ENCODE measurements at places on chromosomes 7 and 10.

DNA sequence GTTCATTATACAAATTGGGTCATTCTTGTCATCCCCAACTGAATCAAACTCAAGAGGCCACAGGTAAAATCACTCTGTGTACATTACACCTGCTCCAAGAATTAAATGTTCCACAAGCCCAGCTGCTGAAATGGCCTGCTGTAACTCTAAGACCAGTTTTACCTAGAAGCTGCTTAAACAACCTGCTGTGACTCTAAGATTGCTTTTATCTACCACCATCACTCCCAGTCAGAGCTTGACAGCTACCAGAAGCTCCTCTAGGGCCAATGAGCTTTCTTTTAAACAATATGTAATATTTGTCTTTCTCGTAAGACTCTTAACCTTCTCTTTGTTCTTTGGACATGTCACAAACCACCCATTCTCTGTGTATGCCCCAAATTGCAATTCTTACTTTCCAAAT, 141.8 kb upstream of the LRGUK start:
- no peak for DNase-seq

- DNase-seq: no peak
Measured at GRCh38 chr10:48332871-48333216, 26.4 kb downstream of the MAPK8 start.

DNA sequence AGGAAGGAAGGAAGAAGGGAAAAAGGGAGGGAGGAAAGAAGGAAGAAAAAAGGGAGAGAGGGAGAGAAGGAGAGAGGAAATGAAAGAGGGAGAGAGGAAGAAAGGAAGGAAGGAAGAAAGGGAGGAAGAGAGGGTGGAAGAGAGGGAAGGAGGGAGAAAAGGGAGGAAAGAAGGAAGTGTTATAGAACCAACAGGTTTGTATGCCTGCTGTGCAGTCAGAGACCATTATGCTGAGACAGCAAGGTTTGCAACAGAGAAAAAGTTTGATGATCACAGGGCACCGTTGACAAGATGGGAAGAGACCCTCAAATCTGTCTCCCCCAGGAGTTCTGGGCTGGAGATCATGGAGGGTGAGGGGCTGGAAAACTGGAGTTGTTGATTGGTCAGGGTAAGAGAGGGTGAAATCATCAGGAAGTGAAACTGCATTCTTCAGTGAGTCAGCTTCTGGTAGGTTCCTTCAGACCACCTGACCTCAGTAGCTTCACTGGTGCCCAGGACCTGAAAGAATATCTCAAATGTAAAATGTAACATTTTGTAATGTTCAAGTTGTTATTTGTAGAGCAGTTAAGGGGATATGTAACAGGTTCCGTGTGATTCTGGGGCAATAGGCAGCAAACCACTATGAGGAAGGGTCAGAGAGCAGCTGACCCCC, 76.3 kb downstream of the JCAD start:
- no peak for DNase-seq

- DNase-seq: no peak
Measured at GRCh38 chr10:121112136-121112535, 261.0 kb downstream of the WDR11 start.

DNA sequence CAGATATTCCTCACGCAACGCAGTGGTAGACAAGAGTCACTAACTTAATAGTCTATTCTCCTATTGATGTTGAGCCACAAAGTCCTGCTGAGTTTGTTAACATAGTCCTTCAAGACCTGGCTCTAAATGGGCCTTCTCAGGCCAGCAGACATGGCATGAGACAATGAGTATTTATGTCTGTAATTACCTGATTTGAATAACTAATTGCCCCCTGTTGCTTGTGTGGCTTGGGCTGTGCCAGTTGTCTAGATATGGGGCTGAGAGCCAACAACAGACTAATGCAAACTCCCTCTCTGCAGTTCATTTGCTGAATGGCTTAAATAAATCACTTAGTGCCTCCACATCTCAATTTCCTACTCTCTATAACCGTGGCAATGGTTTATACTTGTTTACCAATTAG, 65.5 kb upstream of the VWC2 start:
- DNase-seq: no peak

GRCh38 chr10:21355591-21356011, 169.9 kb downstream of the SKIDA1 start:
- no peak for DNase-seq

DNA sequence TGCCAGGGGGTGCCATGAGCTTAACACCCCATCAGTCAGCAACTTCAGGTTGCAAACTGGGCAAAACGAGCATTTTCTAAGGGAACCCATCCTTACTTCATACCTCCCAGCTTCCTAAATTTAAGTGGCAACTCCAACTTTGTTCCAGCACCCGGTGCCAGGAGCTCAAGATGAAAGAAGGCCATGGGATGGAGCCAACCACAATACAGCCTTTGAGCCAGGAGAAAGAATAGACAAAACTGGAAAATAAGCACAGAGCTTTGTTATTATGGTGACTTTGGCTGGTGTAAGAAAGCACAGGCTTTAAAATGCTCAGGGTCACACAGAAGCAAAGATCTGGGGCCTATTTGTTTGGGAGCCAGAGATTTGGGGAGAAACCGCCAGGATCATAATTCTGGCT, 388.7 kb upstream of the MGMT start:
- no peak for DNase-seq

- DNase-seq: no peak
Measured at GRCh38 chr7:25988640-25989039, 163.4 kb upstream of the NFE2L3 start.

- DNase-seq: no peak
Measured at GRCh38 chr10:88849234-88849633, 2.4 kb downstream of the ANKRD22 start.

DNA sequence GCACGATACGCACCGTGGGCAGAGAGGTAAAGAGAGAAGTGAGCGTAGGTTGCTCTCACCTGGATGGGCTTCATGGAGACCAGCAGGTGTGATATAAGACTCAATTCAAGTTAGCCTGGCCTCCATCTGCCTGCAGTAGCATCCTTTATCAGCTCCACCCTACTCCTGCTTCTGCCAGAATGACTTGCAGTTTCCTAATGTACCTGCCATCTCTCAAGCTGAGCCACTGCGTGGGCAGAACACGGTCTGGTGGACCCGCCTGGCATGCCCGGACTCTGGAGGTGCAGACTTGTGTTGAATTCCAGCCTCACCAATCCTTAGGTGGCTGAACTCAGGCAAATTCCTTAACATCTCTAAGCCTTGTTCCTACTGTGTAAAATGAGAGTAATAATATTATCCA, 64.3 kb downstream of the STEAP1B start:
- no peak for DNase-seq

GRCh38 chr7:15330943-15331342, 230.9 kb downstream of the AGMO start:
- DNase-seq: no peak

- DNase-seq: no peak
Measured at GRCh38 chr7:83105063-83105462, 57.6 kb downstream of the PCLO start.

DNA sequence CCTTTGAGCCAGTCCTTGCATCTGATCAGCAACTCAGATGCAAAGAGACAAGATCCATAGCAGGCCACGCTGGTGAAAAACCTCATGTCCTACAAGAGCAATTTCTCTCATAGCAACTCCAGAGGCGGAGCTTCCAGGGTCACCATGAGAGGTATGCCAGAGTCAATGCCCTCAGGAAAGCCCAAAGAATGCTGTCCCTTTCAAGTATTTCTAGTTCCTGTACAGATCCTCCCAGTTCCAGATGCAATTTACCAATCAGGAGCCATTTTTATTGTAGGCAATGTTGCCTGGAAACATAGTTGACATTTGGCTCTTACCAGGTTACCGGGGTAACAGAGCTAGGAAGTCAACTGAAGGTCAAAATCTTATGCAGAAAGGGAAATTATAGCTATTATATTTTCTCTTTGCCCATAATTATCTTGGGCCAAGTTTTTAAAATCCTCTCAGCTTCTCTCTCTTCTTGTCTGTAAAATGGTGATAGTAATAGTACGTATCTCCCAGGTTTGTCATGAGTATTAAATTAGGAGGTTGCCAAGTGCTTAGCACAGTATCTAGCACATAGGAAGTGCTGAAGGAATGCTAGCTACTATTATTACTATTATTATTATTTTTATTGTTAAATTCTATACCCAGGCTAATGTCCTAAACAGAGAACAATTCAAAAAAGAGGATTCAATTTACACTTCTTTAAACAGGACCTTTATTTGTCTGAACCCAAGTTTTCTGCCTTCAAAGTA, 46.3 kb upstream of the TM9SF3 start:
- no peak for DNase-seq

DNA sequence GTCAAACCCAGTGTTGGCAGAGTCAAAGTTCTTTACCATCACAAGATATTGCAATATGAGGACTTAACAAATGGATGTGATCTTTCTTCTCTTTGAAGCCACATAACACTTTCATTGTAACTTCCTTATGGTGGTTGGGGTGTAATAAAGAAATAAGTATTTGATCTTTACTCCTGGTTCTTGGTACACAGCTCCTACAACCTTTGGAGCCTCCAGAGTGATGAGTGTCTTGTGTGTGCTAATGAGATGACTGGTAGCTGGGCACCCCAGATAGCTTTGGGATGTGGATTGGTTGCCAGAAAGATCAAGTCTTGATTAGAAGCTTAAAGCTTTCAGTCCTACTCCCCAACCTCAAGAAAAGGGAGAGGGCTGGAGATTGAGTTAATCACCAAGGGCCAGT, 31.1 kb upstream of the YAE1 start:
- no peak for DNase-seq

DNA sequence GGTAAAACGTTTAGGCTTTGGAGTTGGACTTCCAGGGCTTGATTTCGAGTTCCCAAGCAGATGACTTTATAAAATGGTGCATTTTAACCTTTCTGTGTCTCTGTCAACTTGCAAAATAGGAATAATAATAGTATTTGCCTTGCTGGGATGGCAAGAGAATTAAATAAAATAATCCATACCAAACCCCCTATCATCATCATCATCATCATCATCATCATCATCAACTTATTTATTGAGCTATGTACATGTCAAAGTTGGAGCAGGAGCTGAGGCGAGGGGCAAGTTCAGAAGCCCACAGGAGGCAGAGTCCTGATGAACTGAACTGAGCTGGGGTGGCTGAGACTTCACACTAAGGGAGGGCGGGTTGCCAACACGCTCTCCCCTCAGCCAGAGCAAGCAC, 51.7 kb upstream of the KCNMA1 start:
- no peak for DNase-seq

- DNase-seq: no peak
Measured at GRCh38 chr7:39720586-39720985, 97.2 kb downstream of the RALA start.

- no peak for DNase-seq
Measured at GRCh38 chr7:130071701-130072622, 1.6 kb downstream of the KLHDC10 start.

DNA sequence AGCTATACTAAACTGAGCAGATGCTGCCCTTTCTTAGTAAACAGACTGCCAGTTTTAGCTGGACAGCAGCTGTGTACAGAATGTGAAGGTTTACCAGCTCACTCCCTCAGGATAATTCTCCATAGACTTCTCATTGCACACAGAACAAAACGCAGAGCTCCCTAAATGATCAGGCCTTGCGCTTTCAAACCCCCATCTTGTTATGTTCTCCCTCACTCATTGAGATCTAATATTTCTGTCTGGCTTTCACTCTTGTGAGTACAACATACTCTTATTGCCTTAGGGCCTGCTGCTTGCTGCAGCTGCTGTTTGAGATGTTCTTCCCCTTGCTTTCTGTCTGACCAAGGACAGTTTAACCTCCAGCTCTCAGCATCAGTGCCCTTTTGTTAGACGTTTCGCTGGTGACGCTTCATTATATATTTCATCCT, 17.3 kb downstream of the VWDE start:
- DNase-seq: no peak

- DNase-seq: no peak
Measured at GRCh38 chr10:69974551-69975155, 78.0 kb upstream of the MACROH2A2 start.

DNA sequence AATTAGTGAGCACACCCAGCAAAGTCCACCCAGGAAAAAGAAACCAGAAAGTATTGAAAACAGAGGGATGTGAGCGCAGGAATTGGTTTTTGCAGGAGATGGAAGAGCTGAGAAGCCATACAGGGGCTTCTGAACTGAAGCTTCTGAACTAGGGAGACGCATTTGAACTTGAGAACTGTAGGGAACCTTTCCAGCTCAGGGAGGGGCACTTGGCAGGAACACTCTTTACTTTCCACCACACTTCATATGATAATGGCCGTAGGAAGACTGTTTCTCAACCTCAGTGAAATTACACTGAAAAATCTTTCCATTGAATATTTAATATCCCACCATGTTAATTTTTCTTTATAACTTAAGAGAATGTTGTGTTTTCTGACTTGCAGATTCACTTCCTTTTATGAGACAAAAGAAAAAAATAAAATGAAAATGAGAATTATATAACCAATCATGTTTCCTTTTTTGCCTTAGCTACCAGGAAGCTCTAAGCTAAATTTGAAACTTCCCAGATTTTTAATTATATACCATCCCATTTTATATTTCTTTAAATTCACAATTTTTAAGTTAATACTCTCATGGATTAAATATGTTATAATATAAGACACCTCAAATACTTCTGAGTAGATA, 98.3 kb upstream of the TCF7L2 start:
- no peak for DNase-seq

DNA sequence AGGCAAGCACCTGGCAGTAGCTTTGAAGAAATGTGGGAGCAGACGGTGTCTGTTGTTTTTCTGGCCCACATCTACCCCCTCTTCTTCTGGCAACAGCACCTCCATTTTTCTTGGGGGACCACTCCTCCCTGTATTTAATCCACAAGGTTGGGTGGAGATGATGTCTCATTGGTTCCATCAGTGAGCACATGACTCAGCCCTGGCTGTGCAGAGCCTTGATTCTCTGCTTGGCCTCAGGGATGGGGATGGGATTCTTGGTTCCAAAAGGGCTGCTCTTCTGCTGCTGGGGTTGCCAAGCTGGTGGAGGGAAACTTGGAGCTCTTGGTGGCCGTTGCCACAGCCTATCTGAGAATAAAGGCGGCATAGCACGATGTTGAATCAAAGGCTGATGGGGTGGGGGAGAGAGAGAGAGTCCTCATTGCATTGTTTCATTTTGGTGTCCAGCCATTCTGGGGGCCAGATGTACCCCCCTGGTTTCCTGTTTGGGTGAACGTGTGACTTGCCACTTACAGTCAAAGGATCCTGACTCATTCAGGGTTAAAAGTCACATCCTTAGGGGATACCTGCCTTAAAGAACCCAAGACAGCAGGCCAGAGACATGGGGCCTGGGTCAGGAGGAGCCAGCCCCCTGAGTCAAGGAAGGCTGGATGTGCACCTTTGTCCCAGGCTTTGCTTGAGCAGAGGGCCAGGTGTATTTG, 25.9 kb downstream of the GRK5 start:
- no peak for DNase-seq
